Bronchial epithelial cell (primary cell): ENCODE measurements at places on chromosomes 11 and 22.

DNA sequence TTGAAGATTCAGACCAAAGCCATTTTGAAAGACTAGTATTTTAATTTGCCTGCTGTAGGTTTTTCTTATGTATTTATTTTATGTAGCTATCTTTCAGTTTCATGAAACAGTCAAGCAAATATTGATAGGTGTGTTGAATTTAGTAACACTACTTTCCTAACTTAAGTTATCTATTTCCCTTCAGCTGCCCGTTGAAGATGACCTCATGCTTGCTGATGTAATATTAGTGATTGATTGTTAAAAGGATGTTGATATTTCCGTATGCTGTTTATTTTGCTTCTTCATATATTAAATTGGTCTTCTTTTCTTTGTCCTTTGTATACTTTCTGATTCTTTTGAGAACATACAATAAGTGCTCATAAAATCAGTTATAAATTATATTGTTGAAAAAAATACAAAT is 86.8 kb upstream of the CHORDC1 start:
- DNase-seq, result no peak

GRCh38 chr11:111602865-111603610 is 789 bp downstream of the SIK2 start:
- DNase-seq, result peak; percentile 43

DNA sequence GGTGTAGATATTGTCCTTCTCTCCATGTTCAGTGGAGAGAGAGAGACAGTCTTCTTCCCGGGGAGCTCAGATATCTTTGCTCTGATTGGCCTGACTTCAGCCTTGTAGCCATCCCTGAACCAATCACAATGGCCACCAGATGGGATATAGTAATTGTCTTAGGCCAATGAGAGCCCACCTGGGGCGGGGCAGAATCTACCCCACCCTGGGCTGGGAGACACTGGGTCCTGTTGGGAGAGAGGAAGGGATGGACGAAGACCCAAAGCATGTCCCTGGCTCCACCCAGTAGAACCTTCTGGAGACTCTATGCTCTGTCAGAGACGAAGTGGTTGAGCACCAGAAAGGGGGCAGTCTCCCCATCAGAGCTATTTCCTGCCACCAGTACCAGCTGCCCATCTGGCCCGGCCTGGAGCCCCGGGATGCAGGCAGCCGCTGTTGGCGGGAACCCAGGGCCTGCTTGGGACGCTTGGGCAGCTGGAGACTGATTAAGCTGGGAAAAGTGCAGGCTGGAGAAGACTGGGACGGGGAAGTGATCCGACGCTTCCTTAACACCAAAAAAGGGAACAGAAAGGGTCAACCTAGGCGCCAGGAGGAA is 31.6 kb upstream of the CBX7 start:
- no peak for DNase-seq

GRCh38 chr22:24845041-24845898 is 39.3 kb downstream of the SGSM1 start:
- DNase-seq, result peak; percentile 6

DNA sequence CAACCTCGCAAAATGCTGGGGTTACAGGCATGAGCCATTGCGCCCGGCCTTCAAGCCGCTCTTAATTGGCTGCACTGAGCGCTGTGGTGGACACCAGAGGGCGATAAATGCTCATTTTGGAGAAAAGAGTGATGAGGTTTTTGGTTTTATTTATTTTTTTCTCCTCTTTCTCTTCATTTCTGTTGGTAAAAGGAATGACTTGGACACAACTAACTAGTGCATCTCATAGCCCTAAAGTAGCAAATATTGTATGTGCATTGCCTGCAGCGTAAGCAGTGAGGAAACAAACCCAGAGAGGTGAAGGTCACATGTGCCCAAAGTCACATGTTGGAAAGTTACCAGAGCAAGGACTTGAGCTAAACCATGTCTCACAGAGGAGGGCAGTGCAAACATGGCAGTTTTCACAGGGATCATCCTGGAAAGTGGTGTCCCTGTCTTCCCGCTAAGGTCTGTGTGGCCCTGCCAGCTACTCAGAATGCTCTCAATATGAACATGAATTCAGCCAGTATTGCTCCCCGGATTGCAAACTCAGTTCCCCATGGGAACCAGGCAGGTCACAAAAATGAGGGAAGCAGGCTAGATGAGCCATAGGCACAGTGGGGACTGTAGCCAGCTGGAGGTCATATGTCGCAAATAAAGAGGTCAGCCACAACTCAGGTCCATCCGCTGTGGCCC is 8.6 kb upstream of the CD82 start:
- DNase-seq, result peak; percentile 41

DNA sequence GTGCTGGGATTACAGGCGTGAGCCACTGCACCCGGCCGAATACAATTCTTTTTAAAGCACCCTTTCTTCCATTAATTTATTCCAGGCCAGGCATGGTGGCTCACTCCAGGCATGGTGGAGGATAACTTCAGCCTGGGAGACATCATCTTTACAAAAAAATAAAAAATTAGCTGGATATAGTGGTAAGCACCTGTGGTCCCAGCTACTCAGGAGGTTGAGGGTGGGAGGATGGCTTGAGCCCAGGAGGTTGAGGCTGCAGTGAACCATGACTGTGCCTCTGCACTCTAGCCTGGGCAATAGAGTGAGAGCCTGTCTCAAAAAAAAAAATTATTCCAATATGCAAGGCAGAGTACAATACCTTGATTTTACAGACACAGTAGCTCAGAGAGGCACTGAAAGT is 11.4 kb downstream of the TAGLN start:
- DNase-seq, result no peak

DNA sequence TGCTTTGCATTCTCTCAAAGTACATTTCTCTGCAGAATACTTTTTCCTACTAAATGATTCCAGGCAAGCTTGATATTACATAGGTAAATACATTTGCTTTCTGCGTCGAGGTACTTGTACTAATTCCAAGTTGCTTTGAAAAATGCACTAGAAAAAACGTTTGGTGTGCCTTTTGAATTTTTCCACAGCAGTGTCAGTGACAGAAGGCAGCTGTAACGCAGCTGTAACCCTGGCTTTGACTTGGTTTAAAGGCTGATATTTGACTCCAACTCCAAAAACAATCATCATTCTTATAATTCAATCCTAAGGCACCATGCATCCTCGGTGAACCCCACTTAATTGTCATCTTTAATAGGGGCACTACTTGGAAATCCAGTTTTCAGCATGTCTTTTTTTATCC is 125.0 kb downstream of the MAML2 start:
- no peak for DNase-seq

- no peak for DNase-seq
Observed at GRCh38 chr11:80383655-80384054, 942.8 kb upstream of the TENM4 start.

GRCh38 chr22:29307596-29308147 is 1.2 kb downstream of the GAS2L1 start:
- DNase-seq, result no peak

DNA sequence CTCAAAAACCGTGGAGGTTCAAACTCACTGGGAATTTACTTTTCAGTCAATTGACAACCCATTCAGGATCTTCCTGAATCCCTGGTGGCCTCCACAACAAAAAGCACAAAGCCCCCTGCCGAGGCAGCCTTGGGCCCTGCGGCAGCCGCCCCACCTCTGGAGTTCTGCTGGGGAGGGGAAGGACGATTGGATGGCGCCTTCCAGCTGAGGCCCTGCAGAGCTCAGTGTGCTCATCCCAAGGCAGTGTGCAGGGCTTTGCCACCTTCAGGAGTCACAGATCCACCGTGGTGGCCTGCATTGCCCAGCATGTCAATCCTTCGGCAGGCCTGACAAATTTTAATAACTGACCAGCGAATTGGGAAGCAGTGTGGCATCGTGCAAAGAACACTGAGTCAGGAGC is 7.4 kb downstream of the ZFTA start:
- DNase-seq, result no peak

DNA sequence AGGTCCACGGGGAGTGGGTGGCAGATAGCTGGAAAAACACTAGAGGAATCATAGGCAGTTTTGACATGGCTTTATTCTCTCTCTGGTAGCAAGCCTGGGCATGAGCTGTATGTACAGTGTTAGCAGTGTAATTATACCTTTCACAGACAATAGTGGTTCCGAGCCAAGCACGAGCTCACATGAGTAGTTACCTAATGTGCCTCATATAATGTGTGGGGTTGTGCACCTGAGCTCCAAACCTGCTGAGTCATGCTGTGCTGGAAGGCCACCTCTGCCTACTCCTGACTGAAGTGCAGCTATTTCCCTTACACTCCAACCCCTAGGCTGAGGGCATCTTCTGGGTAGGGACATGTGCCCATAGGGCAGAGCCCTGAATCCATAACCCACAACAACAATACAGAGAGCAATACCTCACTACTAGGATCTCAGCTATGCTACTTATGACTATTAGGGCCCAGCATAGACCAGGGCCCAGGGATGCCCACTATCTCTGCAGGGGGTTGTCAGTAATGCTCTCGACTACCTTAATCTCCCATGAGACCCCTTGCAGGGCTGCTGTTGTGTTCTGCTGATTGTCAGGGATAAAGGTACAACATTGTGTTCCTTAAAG is 432.1 kb downstream of the DYNC2H1 start:
- DNase-seq, result peak; percentile 93

- no peak for DNase-seq
Observed at GRCh38 chr11:328012-328411, 7.4 kb upstream of the IFITM3 start.

DNA sequence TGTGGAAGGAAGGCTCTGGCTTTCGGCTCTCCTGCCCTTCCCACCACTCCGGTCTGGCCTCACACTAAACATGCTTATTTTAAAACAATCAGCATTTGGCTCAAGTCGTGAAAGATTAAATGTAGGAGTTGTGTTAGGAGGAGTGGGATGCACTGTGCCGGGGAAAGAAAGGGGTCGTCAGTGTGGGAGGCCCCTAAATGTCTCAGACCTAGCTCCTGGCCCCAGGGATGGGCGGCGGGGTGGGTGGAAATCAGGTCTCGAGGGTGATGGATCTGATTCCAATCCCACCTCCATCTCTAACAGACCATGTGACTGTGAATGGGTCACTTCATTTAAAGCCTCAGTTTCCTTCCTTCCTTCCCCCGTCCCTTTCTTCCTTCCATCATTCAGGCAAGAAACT is 6.9 kb upstream of the SHISAL1 start:
- no peak for DNase-seq

- no peak for DNase-seq
Observed at GRCh38 chr11:46304605-46305179, 27.2 kb downstream of the CREB3L1 start.

DNA sequence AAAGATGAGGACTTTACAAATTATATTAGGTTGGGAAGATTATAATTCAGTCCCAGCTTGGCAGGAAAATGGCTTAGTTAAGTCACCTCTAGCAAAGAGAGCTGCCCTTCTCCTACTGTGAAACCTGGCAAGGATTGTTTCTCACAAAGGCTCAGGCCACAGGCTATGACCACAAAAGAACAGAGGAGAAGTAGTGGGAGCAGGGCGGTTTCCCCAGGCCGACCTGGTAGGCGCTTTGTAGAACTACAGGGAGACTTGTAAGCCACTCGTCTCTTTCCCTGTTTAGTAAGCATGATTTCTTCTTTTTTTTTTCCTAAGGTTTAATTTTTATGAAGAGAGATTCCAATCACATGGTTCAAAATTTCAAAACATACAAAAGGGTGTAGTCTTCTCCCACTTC is 4.6 kb downstream of the SNAP29 start:
- DNase-seq, result no peak

- no peak for DNase-seq
Observed at GRCh38 chr22:29720811-29721323, 1.1 kb downstream of the CABP7 start.

DNA sequence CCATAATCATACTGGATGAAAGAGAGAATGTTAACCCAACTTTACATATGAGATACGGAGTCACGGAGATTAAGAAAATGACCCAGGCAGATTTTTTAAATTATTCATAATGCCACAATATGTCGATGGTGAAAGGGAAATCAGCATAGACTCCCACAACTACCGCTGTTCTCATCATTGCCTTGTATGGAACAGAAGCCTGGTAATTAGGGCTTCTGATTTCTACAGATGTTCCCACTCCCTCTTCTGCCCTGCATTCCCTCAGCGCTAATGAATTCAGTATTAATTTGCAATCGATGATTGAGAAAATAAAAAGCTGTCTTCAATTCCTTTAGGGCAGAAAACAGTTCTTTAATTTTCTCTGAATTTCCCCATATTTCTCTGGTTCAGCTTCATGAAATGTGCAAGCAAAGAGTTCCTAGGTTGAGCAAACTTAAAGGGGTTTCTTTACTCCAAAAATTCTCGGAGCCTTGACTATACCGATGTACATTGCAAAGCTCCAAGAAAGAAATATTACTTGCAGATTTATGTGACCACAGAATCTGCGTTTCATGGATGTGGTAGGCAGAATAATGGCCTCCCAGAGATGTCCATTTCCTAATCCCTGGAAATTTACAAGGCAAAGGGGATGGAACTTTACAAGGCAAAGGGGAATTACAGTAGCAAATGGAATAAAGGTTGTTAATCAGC is 134.9 kb upstream of the ZC3H12C start:
- no peak for DNase-seq

DNA sequence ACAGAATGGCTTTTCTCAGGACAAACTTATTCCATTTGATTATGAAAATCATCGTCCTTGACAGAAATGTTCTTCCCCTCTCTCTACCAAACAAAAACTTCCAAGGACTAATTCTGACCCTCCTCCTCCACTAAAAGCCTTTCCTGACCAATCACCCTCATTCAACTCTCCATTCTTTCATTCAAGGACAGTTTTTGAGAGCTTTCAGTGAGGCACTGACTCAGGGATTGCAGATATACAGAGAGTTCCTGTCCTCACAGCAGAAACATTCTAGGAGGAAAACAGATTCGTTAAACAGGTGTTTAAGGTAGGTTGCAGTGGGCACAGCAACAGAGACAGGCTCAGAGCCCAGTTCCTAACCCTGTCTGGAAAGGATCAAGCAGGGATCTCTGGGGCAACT is 41.5 kb downstream of the OR4D9 start:
- no peak for DNase-seq

GRCh38 chr11:86513138-86513537 is 138.5 kb downstream of the CCDC81 start:
- no peak for DNase-seq

GRCh38 chr22:32717337-32718240 is 83.9 kb upstream of the TIMP3 start:
- DNase-seq, result peak; percentile 94

GRCh38 chr11:126701520-126701897 is 299.1 kb downstream of the KIRREL3 start:
- no peak for DNase-seq

GRCh38 chr22:40953471-40953870 is 2.3 kb downstream of the RBX1 start:
- DNase-seq, result no peak

DNA sequence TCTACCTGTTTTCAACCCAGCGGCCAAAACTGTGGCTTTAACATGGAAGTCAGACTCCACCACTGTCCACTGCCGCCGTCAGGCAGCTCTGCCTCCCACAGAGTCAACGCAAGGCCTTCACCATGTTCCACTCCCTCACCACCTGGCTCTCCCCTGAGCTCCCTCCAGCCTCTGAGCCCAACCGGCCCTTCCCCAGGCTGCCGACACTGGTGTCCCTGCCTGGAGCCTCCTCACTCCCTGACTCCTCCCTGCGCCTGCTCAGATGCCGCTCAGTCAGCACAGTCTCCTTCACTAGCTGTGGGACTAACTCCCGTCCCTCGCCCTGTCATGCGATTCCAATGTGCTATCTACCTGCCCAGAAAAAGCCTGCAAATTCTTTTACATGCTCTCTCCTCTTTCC is 16.3 kb downstream of the SULT4A1 start:
- no peak for DNase-seq
